ENCODE measurements at places on chromosomes 4 and X.

DNA sequence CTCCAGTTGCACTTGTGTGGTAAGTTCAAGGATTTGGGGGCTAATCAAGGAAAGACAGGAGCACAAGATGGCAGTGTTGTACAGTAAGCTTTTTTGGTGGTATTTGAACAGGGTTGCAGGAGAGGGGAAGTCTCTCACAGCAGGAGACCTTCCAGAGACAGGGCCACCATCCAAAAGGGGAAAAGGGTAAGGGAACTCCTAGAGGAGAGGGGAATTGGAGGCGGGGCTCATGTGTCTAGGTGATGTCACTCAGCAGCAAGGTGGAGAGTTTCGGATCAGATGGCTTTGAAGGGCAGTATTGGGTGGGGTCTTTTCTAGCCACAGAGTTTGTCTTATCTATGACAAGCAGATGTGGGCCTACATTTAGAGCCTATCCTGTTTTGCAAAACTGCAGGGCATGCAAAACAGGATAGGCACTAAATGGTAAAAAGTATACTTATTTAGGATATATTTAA lies 13.4 kb upstream of the RNF175 start:
- DNase-seq = no peak

- DNase-seq = no peak
Measured at GRCh38 chr4:81452452-81453006, 19.2 kb downstream of the RASGEF1B start.

- DNase-seq = no peak
Measured at GRCh38 chrX:54291758-54292157, 66.1 kb downstream of the WNK3 start.

GRCh38 chrX:2632533-2633504 lies 58.3 kb upstream of the CD99 start:
- DNase-seq = no peak

DNA sequence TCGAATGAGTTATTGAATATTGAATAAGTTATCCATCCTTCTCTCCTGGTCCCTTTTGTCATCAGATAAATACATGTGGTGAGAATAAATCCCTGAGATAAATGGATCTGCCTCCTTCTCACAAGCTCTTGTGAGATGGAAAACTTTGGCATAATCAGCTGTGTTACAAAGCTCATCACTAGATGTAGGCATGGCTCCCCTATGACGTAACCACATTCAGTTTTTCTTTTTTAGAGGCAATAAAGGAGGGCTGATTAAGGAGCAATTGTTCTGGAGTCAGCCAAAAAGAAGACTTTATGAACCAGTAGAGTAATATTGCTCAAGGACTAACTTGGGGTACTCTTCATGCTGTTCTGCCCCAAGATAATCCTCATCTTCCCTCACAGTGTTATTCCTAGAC lies 90.5 kb upstream of the GATB start:
- no peak for DNase-seq

- no peak for DNase-seq
Measured at GRCh38 chrX:108090491-108091263, 665 bp downstream of the PSMD10 start.

GRCh38 chrX:53093177-53093655 lies 726 bp upstream of the KANTR start:
- peak; percentile 59 for DNase-seq

DNA sequence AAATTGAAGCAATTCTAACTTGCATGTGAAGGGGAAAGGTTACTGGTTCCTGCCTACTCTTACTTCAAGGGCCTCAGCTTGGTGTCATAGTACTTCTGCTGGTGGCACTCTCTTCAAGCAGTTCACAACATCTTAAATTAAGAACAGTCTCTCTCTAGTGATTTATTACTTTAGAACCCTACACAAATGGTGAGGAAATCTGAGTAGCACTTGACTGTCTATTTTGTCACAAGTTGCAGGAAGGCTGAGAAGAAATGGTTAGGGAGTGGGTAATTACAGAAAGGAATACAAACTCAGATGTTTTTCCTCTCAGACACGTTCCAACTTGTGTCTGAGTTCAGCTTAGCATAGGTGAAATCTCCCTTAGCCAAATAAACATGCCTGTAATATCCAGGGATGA lies 242.3 kb upstream of the GRIA3 start:
- DNase-seq = peak; percentile 1

DNA sequence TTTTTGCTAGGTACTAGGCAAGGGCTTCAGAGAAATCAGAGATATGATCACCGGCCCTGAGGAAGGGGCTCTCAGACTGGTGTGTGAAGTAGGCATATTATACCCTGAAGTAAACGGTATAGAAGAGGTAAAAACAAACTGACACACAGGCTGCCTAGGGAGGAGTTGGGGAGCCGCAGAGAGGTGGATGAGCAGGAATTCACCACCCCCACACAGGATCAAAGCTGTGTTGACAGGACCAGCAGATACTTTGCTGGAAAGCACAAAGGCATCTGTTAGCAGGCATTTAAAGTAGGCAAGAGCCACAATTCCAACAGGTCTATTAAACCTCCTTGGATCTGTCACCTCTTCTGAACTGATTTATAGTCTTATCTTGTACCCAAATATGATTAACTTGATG lies 71.8 kb upstream of the GPR34 start:
- no peak for DNase-seq

GRCh38 chr4:168846414-168846813 lies 163.6 kb downstream of the CBR4 start:
- DNase-seq = no peak

All from NCI-H510A (cell line).